PC-3 (cell line): ENCODE measurements at places on chromosomes 16 and 17.

DNA sequence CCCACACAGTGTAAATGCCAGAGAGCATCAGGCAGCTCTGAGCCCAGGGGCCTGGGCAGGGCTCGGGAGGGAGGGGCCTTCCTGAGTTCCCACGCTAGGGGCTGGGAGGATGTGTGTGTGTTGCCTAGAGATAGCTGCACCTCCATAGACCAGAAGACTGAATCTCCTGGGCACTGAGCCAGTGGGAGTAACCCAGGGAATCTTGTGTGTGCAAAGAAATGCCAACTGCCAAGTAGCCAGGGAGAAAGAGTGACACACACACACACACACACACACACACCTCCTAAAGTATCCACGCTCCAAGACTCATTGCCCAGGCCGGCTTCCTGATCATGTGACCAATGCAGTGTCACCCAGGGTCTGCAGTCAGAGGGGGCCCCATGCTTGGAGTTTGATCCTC, 166.2 kb upstream of the RPL38 start:
- DNase-seq: peak; percentile 44

DNA sequence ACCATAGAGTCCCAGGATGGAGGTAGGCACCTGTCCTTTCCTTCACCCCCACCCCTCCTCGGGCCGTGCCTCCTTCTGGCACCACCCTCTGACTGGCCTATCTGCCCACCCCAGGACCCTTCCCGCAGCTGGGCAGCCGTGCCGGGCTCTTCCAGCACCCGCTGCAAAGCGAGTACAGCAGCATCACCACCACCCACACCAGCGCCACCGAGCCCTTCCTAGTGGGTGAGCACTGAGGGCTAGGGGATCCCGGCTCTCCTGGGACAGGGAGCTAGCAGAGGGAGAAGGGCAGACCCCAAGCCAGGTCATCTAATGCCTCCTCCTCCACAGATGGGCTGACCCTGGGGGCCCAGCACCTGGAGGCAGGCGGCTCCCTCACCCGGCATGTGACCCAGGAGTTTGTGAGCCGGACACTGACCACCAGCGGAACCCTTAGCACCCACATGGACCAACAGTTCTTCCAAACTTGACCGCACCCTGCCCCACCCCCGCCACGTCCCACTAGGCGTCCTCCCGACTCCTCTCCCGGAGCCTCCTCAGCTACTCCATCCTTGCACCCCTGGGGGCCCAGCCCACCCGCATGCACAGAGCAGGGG, 7.8 kb downstream of the GALK1 start:
- no peak for DNase-seq

- peak; percentile 81 for DNase-seq
Observed at GRCh38 chr16:87853411-87854052, 15.8 kb downstream of the SLC7A5 start.

- peak; percentile 95 for DNase-seq
Observed at GRCh38 chr16:89395150-89396142, 94.9 kb downstream of the ANKRD11 start.
